ENCODE measurements at places on chromosomes 6 and 20.

- DNase-seq: peak; percentile 94
Observed at GRCh38 chr6:76683985-76684384, 611.5 kb upstream of the IMPG1 start.

DNA sequence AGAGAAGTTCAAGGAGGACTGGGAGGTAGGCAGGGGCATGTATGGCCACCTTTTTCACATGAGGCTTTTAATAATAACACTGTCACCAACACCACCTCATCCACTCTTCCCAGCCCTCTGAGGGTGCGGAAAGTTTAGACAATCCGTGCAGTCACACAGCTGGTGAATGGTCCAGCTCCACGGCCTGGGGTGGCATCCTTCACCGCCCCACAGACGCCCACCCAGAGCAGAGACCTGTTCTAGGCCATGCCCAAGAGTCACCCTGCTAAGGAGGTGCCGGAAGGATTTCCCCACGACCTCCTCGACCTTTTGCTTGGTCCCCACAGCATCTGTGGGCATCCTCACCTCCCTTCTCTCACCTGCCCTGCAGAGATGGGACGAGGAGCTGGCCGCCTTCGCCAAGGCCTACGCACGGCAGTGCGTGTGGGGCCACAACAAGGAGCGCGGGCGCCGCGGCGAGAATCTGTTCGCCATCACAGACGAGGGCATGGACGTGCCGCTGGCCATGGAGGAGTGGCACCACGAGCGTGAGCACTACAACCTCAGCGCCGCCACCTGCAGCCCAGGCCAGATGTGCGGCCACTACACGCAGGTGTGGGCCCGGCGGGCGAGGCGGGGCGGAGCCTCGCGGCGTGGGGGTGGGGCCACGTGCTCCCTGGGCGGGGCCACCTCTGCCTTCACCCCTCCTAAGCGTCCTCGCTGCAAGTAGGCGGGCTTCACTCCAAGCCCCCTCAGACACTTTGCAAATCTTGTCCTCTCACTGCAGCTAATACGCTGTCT is 4.4 kb downstream of the PI16 start:
- no peak for DNase-seq

GRCh38 chr6:141728330-141728729 is 404.4 kb upstream of the GJE1 start:
- DNase-seq: no peak

GRCh38 chr20:57142667-57143066 is 123.8 kb downstream of the BMP7 start:
- DNase-seq: no peak

DNA sequence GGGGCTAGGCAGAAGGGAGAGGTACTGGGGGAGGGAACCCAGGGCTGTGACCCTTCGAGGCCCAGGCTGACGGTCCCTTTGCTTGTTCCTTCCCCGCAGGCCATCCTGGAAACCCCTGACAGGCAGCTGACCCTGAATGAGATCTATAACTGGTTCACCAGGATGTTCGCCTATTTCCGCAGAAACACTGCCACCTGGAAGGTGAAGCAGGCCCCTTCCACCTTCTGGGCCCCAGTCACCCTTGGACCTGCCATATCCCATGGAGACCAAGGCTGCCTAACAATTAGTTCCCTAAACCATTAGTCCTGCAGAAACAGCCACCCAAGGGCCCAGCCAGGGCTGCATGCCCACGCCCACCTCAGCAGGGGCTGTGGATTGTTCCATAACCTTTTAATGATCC is 44.9 kb downstream of the FOXP4 start:
- no peak for DNase-seq

DNA sequence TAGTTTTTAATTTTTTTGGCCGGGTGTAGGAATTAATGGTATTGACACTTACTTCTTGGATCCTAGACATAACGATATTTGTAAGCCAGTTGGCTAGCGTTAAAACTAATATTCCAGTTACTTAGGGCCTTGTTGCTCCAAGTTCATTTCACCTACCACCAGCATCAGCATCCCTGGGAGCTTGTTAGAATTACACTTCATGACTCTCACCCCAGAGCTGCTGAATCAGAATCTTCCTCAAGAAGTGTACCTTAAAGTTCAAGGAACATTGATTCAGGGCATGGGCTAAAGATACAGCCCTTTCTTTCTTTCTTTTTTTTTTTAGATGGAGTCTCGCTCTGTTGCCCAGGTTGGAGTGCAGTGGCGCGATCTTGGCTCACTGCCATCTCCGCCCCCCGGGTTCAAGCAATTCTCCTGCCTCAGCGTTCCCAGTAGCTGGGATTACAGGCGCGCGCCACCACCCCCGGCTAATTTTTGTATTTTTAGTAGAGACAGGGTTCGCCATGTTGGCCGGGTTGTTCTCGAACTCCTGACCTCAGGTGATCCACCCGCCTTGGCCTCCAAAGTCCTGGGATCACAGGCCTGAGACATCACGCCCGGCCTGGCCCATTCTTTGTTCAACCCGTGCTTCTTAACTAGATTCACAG is 1.1 kb downstream of the SLX4IP start:
- DNase-seq: no peak

DNA sequence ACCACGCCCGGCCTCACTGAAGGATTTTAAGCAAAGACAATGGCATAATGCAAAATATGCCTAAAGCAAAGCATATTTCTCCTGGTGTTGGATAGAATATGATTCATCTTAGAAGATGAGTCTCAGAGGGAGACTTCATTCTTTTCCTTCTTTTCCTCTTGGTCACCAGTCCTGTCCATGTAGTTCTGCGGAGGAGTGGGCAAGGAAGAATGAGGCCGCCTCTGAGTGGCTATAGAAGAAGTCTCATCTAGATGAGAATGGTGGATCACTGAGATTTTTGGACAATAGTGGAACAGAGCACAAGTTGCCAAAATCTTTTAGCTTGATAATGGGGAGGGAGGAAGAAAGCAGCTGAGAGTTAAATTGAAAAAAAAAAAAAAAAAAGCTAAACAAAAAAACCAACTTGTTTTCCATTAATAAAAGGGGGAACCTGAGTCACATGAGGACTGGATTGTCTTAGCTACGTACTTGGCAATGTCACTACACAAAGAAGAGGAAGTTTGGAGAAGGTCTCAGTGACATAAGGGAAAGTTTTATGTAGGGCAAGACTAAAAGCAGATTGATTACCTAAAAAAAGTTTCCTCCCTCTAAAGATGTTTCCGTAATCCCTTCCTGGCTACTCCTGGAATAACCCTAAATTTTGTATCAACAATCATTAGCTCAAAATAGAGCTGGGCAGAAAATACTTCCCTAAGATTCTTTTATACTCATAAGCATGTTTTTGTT is 6.0 kb downstream of the CD83 start:
- no peak for DNase-seq

GRCh38 chr6:161809971-161810370 is 536.1 kb upstream of the AGPAT4 start:
- DNase-seq: no peak

DNA sequence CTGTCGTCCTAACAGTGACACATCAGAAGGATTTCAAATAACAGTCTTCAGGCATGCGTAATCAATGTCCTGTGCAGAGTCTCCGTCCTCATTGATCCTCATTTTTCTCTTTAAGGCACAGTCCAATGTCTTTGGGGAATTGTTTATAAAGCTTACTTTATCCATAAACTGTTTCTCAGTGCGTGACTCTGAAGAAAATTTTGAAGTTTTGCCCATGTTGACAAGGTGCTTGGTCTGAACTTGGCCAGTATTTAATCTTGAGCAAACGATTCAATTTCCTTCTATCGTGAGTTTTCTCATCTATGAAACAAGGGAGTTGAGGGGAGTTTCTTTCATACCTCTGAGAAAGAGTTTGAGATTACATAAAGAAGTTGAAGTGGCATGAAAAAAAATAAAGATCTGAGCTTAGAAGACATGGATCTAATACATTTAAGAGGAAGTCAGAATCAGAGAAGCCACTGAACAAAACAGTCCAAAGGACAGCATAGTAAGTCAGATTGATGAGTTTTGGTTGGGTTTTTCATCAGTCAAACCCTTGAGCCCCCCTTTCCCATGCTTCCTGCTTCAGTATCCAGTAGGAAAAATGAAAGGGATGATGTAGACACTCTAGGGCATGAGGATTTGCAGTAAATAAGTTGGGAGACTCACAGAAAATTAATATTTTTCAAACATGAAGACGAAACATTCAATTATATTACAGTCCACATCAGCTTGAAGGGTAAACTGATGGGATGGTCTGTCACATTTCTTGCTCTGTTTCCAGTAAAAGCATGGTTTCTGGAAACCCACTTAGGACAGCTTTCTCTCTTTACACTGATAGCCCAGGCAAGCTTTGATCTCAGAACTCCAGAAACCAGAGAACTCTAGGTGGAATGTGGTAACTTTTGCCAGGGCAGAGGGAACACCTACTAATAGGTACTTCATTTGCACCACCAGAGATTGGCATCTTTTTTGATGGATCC is 8.1 kb downstream of the EDN1 start:
- no peak for DNase-seq

DNA sequence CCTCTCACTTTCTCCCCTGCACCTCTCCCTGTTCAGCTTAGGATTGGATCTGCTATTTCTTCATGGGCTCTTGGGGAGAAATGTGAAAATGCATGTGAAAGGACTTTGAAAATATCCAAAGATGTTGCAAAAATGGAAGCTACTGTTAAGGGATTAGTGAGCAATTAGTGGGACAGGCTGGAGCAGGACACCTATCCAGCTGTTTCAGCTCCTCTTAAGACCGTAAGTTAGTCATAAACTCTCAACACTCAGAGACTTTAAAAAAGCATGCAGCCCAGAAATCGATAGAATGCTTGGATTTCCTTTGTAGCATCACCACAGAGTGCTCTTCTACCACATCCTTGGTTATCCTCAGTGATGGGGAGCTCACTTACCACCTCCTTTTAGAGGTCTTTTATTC is 88.7 kb downstream of the SLC24A3 start:
- no peak for DNase-seq

DNA sequence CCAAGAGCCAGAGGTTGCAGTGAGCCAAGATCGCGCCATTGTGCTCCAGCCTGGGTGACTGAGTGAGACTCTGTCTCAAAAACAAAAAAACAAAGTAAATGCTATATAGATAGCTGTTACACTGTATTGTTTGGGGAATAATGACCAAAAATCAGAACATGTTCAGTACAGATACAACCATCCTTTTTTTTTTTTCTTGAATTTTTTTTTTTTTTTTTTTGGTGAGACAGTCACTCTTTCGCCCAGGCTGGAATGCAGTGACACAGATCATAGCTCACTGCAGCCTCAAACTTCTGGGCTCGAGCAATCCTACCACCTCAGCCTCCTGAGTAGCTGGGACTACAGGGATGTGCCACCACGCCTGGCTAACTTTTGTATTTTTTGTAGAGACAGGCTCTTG is 63.7 kb downstream of the BCAS4 start:
- DNase-seq: no peak

DNA sequence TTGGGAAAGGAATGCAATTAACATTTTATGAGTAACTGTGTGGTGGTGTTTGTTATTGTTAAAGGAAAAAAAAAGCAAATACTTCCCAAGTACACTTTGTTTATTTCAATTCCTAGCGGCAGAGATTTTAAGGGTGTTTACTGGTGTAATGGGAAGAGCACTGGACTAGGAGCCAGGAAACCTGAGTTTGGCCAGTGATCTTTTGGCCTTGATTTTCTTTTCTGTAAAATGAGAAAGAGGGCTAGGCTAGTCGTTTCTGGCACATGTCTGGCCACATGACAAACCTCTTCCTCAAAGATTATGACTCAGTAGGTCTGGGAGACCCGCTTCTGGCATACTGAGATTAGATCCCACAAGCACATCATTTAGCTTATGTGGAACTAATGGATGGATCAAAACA is 428.1 kb upstream of the NOX3 start:
- no peak for DNase-seq

DNA sequence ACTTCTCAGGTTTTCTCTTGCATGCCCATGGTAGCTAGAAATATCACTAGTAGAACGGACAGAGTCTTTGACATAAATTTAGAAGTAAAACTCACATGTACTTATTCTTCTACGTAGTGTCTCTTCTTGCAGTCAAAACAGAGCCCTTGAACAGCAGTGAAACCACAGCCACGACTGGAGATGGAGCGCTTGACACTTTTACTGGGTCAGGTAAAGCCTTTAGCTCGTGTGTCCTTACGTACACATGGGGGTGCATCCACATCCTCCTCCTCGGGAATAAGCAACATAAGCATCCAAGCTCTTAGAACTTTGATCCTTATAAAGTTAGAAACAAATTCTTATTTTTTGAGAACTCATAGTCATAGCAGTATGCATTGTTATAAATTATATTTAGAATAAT is 215.3 kb downstream of the EYA4 start:
- DNase-seq: no peak

DNA sequence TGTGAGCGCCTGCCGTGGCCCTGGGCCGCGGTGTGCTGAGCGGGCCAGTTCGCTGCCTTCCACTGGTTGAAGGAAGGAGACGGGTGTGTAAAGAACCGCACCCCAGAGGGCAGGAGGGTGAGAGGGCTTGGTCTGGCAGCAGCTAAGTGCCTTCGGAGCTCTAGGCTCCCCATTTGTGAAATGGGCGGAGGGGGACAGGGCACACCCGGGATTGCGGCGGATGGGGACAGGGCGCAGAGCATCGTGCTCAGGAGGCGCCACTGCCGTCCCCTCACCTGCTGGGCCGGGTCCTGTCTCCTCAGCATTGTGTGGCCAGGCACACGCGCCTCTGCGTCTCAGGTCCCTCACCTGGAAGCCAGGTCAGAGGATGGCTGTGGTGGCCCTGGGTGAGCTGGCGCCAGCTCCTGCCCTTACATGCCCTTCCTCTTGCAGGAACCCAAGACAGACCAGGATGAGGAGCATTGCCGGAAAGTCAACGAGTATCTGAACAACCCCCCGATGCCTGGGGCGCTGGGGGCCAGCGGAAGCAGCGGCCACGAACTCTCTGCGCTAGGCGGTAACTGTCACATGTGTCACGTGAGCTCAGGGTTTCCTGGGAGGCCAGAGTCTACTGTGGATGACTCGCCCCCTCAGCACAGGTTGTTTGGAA is 3.1 kb downstream of the ADRM1 start:
- DNase-seq: no peak

GRCh38 chr20:53655625-53656292 is 62.1 kb upstream of the ZNF217 start:
- no peak for DNase-seq

- DNase-seq: no peak
Observed at GRCh38 chr6:135265278-135265677, 84.2 kb downstream of the MYB start.

GRCh38 chr6:21604081-21604480 is 10.5 kb downstream of the SOX4 start:
- DNase-seq: no peak

DNA sequence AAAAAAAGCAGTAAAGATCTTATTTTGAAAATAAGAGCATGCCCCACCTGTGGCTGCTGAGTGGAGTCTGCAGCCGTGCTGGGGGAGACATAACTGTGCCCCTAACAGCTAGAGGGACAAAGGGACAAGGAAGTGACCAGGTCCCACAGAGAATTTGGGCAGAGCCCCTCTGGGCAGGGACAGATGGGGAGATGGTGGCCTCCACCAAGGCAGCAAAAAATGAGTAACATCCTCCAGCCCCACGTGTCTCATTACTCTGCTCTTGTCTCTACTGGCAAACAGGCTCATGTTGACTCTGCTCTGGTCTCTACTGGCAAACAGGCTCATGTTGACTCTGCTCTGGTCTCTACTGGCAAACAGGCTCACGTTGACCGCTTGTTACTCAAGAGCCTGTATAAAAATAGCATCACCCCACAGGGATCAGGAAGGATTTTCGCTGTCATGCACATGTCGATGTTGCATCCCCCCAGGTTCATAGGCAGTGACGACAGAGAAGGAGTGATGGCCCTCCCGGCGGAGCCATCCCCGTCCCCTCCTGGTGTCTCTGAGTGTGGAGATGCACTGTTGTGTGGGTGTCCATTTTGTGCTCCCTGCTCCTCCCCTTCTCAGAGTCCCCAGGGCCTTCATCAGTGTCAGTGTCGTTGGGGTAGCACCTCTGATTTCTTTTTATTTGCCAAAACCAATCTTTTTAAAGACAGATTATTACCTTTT is 17.3 kb upstream of the PCMTD2 start:
- no peak for DNase-seq

- no peak for DNase-seq
Observed at GRCh38 chr6:140830666-140831065, 1302.1 kb upstream of the GJE1 start.

All from NCI-H146 (cell line).